ENCODE measurements at places on chromosomes 2 and 18. TPM values are rescaled to one million over a fixed set of nuclear protein-coding genes. Genes with fewer than 3 reads are reported as not detected.

GRCh38 chr2:170713543-170714380 lies 1.4 kb upstream of the SP5 start:
- H3K27me3 ChIP-seq, result peaks cover 80% of the 10 kb centered on the region
- H3K4me3 ChIP-seq, result peak overlapping the region; percentile 47
- peaks cover 28% of the 10 kb centered on the region for H3K4me1 ChIP-seq
- no peak for DNase-seq
- no peaks in the 10 kb centered on the region for H3K36me3 ChIP-seq

- DNase-seq, result no peak
- H3K36me3 ChIP-seq, result no peaks in the 10 kb centered on the region
- no peak overlapping the region for H3K27ac ChIP-seq
- H3K4me1 ChIP-seq, result no peaks in the 10 kb centered on the region
Observed at GRCh38 chr2:149467436-149467835, 120.1 kb downstream of the MMADHC start.

DNA sequence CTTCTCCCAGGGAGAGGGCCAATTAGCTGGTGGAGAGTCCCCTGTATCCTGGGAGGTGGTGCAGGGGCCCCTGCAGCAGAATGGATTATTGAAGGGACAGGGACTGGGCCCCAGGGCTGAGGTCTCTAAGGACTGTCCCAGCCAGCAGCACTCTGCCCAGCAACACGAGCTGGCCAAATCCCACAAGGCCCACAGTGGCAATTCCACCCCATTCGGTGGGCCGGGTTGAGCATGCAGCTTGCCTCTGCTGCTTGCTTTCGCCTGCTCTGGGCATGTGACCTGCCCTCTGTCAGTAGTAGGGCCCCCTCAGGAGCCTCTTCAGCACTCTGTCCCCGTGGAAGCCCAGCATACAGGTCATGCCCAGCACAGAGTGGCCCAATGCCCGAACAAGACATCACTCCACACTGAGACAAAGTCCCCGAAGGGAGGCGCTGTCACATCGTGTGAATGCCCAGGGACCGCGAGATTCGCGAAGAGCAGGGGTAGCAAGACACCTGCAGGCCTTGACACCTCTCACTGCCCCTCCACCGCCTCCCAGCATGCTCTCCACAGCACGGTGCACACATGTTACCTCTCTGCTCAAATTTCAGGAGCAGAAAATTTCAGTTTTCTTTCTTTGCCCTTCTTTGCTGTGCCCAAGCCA lies 65.4 kb downstream of the CRACDL start:
- DNase-seq, result no peak
- H3K36me3 ChIP-seq, result no peaks in the 10 kb centered on the region
- H3K4me1 ChIP-seq, result no peaks in the 10 kb centered on the region
- no peak overlapping the region for H3K4me3 ChIP-seq
- H3K27ac ChIP-seq, result no peak overlapping the region

DNA sequence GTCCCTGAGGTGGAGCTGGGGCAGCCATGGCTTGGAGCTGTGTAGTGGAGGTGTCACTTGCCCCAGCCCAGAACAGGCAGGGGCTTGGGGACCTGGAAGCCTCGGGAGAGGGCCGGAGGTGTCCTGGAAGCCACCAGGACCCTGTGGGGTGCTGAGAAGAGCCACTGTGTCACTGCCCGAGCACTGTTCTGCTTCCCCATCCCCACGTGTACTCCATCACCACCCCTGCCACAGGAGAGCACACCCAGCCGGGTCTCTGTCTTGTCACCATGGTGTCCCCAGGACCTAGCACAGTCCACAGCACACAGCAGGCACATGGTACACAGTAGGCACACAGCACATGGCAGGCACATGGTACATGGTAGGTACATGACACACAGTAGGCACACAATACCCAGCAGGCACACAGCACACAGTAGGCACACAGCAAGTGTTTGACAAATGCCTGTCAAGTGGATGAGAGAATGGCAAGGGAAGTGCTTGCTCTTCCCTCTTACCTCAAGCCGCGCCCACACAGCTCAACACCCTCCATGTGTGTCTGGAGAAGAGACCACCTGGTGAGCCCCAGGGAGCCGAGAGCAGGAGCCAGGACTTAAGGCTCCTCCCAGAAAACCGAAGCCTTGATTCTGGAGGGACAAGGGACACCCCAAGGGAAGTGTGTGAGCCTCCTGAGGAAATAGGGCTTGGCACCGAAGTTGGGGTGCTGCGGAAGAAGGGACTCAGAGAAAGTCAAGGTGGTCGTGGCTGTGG lies 13.3 kb downstream of the MBP start:
- peaks cover 84% of the 10 kb centered on the region for H3K4me1 ChIP-seq
- DNase-seq, result no peak
- H3K36me3 ChIP-seq, result peaks cover 34% of the 10 kb centered on the region
- no peaks in the 10 kb centered on the region for H3K27me3 ChIP-seq
- no peak overlapping the region for H3K27ac ChIP-seq

- DNase-seq, result no peak
- no peak overlapping the region for H3K4me3 ChIP-seq
Observed at GRCh38 chr2:128442053-128442751, 123.5 kb upstream of the HS6ST1 start.

DNA sequence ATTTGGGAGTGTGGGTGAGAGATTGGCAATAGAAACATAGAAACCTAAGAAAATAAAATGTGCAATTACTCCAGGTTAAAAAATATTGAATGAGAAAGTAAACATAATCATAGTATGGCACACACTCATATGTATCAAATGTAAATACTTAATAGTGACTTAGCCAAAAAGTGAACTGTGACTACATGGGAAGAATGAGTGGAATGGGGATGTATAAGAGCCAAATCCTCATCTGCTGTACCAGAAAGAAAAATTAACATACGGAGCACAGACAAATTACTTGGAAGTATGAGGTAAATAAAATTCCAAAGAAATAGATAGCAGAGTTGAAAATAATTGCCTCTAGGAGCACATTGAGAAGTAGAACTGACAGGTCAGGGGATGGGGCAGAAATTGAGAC lies 4.0 kb downstream of the FLACC1 start:
- DNase-seq, result no peak
- no peak overlapping the region for H3K27ac ChIP-seq
- H3K27me3 ChIP-seq, result no peaks in the 10 kb centered on the region

- H3K36me3 ChIP-seq, result no peaks in the 10 kb centered on the region
- H3K27me3 ChIP-seq, result no peaks in the 10 kb centered on the region
- no peaks in the 10 kb centered on the region for H3K4me1 ChIP-seq
Observed at GRCh38 chr2:121094845-121095244, 190.2 kb downstream of the TFCP2L1 start.

DNA sequence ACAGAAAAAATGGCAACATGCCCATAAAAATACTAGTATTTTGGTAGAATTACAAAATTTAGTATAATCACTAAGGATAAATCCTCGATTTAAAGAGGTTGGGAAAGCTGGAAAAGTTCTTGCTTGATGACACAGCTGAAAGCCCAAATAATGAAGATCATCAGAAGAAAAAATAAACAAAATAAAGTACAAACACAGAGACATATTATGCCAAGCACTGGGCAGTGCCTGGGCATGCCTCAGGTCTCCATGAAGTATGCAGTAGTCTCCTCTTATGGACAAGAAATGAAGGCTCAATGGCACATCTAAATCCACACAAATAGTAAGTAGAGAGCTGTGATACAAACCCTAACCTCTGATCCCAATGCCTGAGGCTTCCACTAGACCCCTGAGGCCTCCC lies 57.7 kb downstream of the RNU4ATAC start:
- DNase-seq, result no peak
- no peaks in the 10 kb centered on the region for H3K4me1 ChIP-seq
- H3K27ac ChIP-seq, result no peak overlapping the region
- no peak overlapping the region for H3K4me3 ChIP-seq
- no peaks in the 10 kb centered on the region for H3K27me3 ChIP-seq
- H3K36me3 ChIP-seq, result peaks cover 17% of the 10 kb centered on the region

DNA sequence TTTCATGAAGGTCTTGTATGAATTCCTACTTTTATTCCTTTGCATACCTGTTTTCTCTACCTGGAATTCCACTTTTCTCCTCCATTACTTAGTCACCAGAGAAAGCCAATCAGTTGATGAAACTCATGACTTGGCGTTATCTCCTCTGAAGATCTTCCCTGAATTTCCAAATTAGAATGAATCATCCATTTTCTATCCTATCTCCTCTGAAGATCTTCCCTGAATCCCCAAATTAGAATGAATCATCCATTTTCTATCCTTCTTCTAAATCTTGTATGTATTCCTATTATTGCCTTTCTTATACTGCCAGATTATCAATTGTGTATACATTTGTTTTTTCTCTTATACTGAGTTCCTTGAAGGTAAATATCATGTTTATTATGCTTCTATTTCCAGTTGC lies 440.4 kb downstream of the CCDC85A start:
- no peaks in the 10 kb centered on the region for H3K27me3 ChIP-seq
- no peaks in the 10 kb centered on the region for H3K4me1 ChIP-seq
- H3K4me3 ChIP-seq, result no peak overlapping the region
- no peak for DNase-seq
- no peaks in the 10 kb centered on the region for H3K36me3 ChIP-seq

GRCh38 chr2:134014196-134014960 lies 239.5 kb upstream of the MGAT5 start:
- no peak overlapping the region for H3K27ac ChIP-seq
- no peaks in the 10 kb centered on the region for H3K27me3 ChIP-seq
- no peaks in the 10 kb centered on the region for H3K36me3 ChIP-seq
- H3K4me3 ChIP-seq, result no peak overlapping the region
- peaks cover 9% of the 10 kb centered on the region for H3K4me1 ChIP-seq

DNA sequence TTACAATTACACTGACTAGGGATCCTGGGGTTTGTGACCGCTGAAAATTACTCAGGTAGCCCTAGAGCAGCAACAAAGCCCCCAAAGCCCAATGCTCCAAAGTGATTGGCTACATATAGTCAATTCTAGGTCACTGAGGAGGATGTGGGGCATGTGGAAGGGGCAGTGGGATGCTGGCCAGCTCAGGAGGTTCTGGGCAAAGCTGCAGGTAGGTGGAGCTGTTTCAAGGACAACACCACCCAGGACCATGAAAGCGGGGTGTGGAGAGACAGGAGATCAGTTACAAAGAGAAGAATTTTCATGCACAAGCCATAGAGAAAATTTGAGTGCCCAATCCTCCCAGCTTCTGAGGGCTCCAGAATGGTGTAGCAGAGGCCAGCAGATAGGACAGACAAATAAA lies 75.0 kb upstream of the CCDC85A start:
- no peak overlapping the region for H3K27ac ChIP-seq
- H3K4me1 ChIP-seq, result no peaks in the 10 kb centered on the region
- no peaks in the 10 kb centered on the region for H3K27me3 ChIP-seq
- H3K36me3 ChIP-seq, result no peaks in the 10 kb centered on the region
- no peak overlapping the region for H3K4me3 ChIP-seq

GRCh38 chr2:38666556-38666910 lies 619 bp downstream of the GALM start:
- peak overlapping the region; percentile 57 for H3K4me3 ChIP-seq
- H3K27ac ChIP-seq, result peak overlapping the region; percentile 72
- DNase-seq, result no peak
- no peaks in the 10 kb centered on the region for H3K27me3 ChIP-seq
- peaks cover 11% of the 10 kb centered on the region for H3K4me1 ChIP-seq
- H3K36me3 ChIP-seq, result no peaks in the 10 kb centered on the region

GRCh38 chr2:142769761-142770160 lies 107.7 kb upstream of the KYNU start:
- H3K4me1 ChIP-seq, result no peaks in the 10 kb centered on the region
- no peaks in the 10 kb centered on the region for H3K27me3 ChIP-seq
- H3K36me3 ChIP-seq, result no peaks in the 10 kb centered on the region
- no peak overlapping the region for H3K27ac ChIP-seq
- no peak for DNase-seq
- no peak overlapping the region for H3K4me3 ChIP-seq

- no peak overlapping the region for H3K27ac ChIP-seq
- H3K4me3 ChIP-seq, result no peak overlapping the region
- H3K4me1 ChIP-seq, result peaks cover 6% of the 10 kb centered on the region
- DNase-seq, result no peak
Observed at GRCh38 chr2:181774685-181775084, 94.4 kb upstream of the NEUROD1 start.

DNA sequence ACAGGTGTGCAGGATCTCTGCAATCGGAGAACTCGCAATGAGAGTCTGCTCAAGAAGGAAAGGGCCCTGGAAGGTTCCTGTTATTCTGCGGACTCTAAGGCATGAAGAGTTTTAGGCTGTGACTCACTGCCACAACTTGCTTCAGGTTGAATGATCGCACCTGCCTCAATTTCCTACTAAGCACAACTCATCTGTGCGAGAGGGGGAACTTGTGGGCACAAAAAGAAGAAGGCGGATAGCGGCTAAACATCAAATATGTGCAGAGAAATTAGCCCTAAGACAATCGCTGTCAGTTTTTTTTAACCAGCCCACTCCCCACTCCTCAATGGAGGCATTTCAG lies 14.0 kb upstream of the CREG2 start:
- H3K4me1 ChIP-seq, result peaks cover 6% of the 10 kb centered on the region
- no peaks in the 10 kb centered on the region for H3K36me3 ChIP-seq
- H3K27me3 ChIP-seq, result no peaks in the 10 kb centered on the region
- no peak overlapping the region for H3K4me3 ChIP-seq
- no peak overlapping the region for H3K27ac ChIP-seq

- H3K4me3 ChIP-seq, result no peak overlapping the region
- no peak for DNase-seq
- H3K36me3 ChIP-seq, result no peaks in the 10 kb centered on the region
- H3K27me3 ChIP-seq, result no peaks in the 10 kb centered on the region
Observed at GRCh38 chr2:189248141-189248540, 68.6 kb upstream of the COL5A2 start.

DNA sequence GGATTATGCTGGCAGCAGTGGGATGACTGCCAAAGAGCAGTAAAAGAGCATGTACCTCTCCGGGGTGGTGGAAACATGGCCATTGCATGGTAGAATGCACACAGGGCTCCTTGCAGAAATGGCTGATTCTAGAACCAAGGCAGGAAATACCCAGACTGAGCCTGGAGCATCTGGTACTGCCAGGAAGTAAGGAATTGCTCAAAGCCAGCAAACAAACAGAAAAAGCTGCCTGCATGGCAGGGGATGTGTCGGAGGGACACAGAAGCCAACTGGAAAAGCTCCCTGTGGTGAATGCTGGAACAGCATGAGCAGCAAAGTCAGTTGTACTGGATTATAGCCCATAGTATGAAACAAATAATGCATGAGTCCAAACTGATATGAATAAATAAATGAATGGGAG lies 78.0 kb upstream of the NFATC1 start:
- H3K27me3 ChIP-seq, result no peaks in the 10 kb centered on the region
- peaks cover 82% of the 10 kb centered on the region for H3K36me3 ChIP-seq
- H3K27ac ChIP-seq, result no peak overlapping the region
- no peak overlapping the region for H3K4me3 ChIP-seq

- H3K36me3 ChIP-seq, result peaks cover 18% of the 10 kb centered on the region
- H3K27ac ChIP-seq, result peak overlapping the region; percentile 86
- peaks cover 4% of the 10 kb centered on the region for H3K4me1 ChIP-seq
- peak; percentile 87 for DNase-seq
- H3K4me3 ChIP-seq, result peak overlapping the region; percentile 54
Observed at GRCh38 chr18:2905854-2906703, 59.3 kb downstream of the EMILIN2 start.

ANKRD23 gene
- 5.5 TPM for total RNA-seq

ITPRIPL1 gene
- total RNA-seq, result 5.2 TPM

Data from spleen (tissue), 13 donors.